ENCODE measurements at places on chromosomes 16 and 17.

DNA sequence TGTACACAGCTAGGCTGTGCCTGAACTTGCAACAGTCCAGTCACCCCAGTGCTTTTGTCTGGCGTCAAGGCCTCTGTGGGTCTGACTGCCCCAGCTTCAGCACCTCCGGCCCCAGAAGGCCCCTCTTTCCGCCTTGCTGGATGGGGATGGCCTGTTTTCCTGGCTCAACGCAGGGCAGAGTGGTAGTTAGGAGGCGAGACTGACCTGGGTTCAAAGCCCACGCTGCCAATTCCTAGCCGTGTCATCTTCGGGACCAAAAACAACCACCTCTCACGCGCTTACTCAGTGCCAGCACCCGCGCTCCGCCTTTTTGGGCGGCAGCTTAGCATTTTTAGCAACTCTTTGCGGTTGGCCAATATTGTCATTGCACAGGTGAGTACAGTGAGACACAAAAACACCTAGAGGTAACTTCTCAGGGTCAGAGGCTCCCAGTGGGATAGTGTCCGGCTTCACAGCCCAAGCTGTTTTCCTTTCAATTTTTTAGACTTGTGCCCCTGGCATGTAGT is 4.6 kb downstream of the MYBBP1A start:
- no peak for DNase-seq

DNA sequence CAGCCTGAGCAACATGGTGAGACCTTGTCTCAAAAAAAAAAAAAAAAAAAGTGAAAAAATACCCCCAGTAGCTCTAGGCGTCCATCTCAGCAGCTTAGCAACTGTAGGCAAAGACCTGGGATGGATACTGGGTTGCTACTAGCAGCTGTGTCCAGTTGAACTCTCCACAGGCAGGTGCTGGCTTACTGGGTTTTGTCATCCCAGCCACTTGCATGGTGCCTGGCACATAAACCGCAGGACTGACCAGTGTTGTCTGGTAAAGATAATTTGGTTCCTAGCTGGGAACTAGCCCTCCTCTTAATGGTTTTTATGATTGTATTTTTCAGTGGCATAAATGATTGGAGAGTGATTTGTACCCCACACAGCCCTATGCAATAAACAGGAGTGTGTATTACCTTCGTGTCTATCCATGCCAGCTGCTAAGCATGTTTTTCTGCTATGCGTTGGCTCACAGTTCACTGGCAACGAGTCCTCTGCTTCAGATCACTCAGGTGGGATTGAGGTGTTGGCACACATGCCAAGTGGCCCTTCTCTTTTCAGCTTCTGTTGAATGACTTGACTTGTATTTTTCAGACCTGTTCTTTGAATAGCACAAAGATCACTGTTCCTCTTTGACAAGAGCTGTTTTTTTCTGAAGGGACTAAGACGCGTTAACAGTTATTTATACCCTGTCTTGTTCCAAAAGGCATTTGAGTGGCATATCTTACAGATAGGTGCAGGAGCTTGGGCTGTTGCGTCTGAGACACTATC is 352.9 kb downstream of the SNX29 start:
- no peak for DNase-seq

DNA sequence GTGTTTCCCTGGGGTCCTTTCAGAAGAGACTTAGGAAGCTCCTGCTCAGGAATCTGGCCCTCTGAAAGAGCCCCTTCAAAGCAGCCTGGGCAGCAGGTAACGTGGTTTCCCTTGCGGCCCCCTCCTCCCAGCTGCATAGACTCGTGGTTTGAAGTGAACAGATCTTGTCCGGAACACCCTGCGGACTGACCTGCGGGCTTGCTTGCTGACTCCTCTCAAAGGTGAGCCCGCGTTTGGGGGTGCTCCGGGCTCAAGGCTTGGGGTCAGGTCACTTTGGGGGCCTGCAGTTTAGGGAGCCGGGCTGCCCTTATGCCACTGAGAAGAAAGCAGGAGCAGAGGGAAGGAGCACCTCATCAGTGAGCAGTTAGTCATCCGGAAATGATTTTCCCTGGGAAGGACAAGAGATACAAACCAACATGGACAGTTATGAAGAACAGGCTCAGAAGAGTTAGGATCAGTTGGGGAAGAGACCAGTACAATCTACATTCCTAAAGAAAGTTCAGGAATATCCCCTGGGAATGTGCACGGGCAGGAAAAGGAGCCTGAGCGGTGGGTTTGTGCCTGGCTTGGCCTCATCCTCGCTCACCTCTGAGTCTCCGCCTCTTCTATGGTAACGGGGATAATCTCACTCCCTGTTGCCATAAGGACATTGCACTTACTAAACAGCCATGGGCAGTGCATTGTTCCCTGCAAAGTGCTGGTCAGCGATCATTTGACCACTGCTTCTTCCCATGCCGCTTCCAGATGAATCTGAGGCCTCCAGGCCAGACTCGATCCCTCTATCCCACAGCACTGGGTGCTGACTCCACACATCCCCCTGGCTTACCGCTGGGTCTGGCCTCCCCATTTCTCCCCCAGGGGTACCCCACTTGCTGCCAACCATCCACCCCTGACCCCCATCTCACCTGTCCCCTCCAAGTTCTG is 10.0 kb downstream of the LDHD start:
- DNase-seq: no peak

DNA sequence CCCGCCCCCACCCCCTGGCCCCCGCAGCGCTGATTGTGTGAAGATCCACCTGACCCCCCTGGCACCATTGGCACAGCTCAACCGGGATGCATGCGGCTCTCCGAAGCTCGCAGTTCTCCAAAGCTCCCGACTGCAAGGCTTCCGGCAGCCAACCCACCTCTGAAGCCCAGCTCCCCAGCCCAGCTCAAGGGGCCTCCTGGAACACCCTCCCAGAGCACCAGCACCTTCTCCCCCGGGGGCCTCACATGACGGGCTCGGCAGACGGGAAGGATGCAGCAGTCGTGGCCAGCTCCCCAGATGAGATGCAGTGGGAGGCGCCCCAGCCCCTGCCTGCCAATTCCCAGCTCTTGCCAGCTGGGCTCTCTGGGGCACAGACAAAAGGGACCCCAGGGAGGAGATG is 215.3 kb downstream of the ZNF423 start:
- DNase-seq: peak; percentile 54

- DNase-seq: no peak
Measured at GRCh38 chr17:14359163-14360020, 58.5 kb downstream of the HS3ST3B1 start.
